ENCODE measurements at places on chromosomes 5 and 9.

DNA sequence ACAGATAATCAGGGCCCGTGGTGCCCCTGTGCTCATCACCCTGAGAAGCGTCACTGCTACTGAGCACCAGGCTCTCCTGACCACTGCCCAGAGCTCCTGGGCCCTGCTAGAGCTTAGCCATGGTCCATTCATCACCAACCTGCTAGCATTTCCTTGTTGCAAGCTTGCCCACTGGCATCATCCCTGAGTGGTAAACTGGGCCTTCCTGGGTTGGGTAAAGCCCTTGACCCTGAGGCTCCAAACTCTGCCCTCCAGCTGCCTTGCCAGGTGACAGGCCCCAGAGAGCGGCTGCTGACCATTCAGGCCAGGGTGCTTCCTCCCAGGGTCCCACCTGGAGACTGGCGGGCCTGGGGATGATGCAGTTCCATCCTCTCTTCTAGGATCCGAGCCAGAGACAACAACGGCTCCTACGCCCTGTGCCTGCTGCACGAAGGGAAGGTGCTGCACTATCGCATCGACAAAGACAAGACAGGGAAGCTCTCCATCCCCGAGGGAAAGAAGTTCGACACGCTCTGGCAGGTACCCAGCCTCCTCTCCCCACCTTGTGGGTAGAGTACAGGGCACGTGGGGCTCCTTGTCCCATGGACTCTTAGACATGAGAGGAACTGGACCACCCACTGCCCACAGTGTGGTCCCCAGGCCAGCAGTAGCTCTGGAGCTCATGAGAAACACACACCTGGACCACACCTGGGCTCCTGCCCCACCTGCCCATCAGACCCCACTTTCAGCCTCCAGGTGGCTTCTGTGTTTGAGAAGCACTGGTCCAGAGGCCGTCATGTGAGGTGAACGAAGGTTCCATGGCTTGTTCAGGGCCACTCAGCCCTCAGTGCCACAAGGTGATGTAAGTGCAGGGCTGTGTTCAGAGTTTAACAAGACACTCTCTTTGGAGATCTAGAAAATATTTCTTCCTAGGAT, 60.5 kb downstream of the SYK start:
- no peak for DNase-seq

GRCh38 chr9:133539991-133540697, 5.6 kb downstream of the ADAMTSL2 start:
- no peak for DNase-seq

DNA sequence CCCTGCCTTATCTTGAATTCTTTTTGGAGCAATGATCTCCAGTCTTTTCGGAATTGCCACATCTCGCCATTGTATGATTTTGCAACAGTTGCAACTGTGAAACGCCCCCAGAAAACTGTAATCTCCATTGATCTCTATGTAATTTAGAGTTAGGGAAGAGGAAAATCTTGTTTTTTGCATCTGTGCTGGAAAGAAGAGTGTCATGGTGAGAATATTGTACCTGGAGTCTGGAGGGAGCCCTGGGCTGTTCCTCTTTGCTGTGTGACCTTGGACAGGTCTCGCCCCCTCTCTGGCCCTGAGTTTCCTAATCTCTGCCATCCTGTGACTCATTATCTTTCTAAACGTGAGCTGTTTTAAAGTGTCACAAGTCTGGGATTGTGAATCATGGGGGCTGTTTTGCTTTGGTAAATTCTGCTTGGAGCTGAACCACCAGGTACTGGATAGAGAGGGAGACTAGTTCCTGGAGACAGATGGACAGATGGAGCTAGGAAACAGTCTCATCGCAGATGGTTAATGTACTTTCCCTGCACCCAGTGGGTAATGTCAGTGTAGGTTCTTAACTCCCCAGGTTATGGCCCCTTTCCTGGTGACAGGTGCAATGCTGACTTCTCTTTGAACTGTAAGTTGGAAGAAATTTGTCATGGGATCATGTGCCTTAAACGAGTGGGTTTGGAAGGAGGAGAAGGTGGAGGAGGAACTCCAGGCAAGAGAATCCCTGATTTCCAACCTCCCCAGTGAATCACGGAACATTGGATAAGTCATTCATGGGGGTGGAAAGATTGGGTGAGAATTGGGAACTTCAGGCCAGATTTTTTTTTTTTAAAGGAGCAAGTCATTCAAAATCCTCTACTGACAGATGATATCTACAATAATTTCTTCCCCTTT, 19.6 kb downstream of the PPARGC1B start:
- no peak for DNase-seq

- DNase-seq = no peak
Observed at GRCh38 chr9:121286973-121287741, 19.2 kb downstream of the GSN start.

GRCh38 chr5:68884883-68885282, 208.9 kb upstream of the SLC30A5 start:
- DNase-seq = no peak

DNA sequence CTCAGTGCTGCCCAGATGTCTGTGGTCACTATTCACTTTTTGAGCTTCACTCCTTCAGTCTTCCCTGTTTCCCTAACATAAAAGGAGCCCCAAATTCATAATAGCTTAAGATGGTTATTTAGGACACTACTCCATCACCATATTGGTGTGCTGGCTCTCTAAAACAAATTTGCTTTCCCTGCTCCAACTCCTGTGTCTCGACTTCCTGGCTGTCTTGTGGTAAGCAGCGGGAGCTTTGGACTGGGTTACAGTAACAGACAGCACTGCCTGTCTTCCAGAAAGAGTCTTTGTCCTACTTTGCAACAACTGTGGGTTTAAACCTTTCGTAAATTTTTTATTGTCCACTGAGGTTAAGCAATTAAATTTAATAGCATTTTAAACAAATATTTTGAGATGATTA, 389.4 kb downstream of the CDH9 start:
- no peak for DNase-seq

DNA sequence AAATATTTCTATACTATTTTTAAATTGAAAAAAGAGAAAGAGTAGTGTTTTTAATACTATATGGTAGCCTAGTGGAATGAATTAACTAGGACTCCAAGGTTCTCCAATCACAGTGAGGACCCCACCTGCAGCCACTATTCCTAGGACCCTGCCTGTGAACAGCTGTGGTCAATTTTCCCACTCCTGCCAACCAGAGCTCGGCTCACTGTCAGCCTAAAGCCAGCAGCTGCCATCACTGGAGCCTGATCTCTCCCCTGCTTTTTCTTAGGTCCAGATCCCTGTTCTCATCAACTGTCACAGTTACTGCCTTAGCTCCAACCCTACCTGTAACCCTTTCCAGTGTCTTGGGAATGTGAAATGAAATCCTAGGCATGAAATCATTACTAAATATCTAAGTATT, 25.3 kb downstream of the ARSB start:
- no peak for DNase-seq

- no peak for DNase-seq
Observed at GRCh38 chr5:95600557-95600956, 19.3 kb upstream of the GPR150 start.

- DNase-seq = no peak
Observed at GRCh38 chr5:117776977-117777376, 1202.4 kb upstream of the SEMA6A start.

GRCh38 chr9:6383551-6384225, 29.3 kb upstream of the UHRF2 start:
- no peak for DNase-seq

GRCh38 chr5:394671-395155, 48.3 kb upstream of the EXOC3 start:
- no peak for DNase-seq

GRCh38 chr5:68698025-68698940, 395.5 kb upstream of the SLC30A5 start:
- no peak for DNase-seq

- peak; percentile 44 for DNase-seq
Observed at GRCh38 chr5:148729182-148729581, 74.9 kb upstream of the HTR4 start.

GRCh38 chr9:125912667-125913066, 165.5 kb downstream of the PBX3 start:
- no peak for DNase-seq

DNA sequence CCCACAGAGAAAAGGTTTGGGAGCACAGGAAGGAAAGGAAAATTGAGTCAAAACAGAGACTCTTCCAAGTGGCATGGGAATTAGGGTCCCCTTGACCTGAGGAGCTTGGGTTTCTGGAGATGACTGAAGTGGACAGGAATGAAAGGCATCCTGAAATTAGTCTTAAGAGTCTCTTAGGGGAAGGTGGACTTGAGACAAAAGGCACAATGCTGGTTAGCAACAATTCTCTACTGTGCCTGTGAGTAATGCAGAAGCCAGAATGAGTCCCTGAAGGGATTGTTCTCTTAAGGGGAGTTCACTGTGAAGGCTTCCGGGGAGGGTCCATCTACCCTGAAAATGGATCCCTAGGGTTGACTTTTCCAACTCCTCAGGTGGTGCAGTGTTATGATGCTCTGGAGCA, 58.4 kb upstream of the FOXE1 start:
- no peak for DNase-seq

- no peak for DNase-seq
Observed at GRCh38 chr5:40307920-40308319, 371.8 kb upstream of the PTGER4 start.

- DNase-seq = no peak
Observed at GRCh38 chr5:105413406-105413990, 1850.9 kb upstream of the NUDT12 start.

DNA sequence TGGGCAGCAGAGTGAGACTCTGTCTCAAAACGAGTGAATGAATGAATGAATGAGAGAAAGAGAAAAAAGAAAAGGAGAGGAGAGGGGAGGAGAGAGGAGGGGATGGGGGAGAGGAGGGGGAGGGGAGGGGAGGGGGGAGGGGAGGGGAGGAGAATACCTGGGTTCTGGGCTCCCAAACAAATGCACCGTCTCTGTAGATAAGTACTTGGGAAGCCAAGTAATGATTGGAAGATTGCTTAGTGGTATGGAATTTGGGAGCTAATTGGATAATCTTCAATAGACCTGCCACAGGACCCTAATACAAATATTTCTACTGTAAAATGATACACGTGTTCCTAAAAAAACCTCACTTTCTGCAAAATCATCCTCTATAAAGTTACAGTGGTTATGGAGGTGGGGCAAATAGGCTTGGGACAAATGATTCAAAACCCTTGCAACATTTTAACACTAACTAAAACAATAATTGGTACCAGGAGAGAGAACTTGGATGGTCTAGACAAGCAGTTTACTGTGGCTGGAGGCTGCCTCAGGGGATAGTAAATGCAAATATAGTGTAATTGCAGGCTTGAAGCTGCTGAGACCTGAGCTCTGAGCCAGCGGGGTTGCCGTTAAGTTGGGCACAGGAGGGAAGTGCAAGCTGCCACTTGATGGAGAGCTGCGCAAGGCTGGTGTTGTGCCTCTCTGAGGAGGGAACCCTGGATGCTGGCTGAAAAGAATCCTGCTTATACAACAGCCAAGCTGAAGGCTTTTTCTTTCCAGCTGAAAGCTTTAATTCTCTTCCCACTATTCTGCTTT, 3.5 kb downstream of the HEMGN start:
- no peak for DNase-seq

DNA sequence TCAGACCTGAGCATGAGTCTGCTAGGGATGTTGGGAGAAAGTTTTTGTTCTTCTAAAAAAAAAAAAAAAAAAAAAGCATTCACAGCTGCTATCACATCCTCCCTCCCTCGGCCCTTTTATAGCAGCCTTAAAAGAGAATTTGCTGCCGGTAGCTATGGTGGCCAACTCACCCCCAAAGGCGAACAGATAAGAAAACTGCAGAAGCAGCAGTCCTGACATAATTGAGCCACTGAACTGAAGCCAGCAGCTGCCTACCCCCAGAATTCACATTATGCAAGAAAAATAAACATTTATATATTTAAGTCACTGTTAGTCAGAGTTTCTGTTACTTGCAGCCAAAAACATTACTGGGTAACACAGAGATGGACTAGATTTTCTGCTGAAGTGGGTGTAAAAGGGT, 124.3 kb upstream of the SMARCA2 start:
- DNase-seq = no peak

GRCh38 chr5:98604301-98604700, 169.2 kb upstream of the RGMB start:
- no peak for DNase-seq

DNA sequence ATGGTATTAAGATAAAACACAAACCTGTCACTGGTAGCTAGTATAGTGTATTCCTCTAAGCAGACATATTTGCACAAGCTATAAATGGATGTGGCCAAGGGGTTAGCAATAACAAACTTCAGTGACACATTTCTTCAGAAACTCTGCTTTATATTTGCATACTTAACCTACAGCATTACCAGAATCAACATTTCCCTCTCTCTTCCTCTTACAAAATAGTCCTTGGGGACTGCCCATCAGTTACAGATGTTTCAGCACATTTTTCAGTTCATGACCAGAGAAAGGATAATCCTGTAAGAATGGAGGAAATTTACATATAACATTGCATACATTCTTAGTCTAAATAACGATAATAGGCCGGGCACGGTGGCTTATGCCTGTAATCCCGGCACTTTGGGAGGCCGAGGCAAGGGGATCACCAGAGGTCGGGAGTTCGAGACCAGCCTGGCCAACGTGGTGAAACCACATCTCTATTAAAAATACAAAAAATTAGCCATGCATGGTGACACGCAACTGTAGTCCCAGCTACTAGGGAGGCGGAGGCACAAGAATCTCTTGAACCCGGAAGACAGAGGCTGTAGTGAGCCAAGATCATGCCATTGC, 25.3 kb upstream of the SLC1A1 start:
- no peak for DNase-seq

GRCh38 chr5:1447671-1448361, 2.6 kb upstream of the SLC6A3 start:
- DNase-seq = no peak

DNA sequence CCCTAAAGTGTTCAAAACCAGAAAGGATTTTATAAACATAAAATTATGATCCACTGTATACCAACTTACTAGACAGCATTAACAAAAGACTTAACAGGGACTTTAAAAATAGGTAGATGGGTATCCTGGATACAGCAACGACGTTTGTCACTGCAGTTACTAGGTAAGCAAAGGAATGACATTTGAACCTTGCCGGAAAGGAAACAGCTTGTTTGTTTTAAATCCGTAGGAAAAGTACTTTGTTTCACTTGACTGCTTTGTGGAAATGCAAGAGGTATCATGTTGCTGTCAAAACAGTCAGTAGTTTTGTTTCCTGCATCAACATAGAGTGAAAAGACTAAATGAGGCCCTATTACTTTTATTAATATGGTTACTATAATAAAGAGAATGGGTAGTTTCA, 122.9 kb downstream of the CDC42SE2 start:
- peak; percentile 8 for DNase-seq

DNA sequence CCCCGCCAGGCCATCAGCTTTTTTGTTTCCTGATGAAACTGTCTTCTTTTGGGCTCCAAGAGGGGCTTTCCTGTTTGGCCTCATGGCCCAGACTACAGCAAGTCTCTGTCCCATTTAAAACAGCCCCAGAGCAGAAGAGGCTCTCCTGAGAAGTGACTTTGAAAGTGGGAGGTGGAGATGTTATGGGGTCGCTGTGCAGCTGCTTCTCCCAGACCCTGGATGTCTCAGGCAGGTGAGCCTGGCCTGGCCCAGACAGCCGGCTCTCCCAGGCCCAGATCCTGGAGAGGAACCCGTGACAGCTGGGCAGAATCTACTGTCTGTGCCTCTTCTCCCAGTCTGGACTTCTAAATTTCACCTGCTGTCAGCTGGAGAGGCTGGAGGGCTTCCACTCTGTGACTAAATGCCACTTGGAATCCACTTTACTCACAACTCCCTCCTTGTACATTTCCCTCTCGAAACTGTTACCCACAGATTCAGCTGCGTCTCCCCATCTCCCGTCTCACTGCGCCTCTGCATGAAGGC, 20.6 kb downstream of the FAM78A start:
- DNase-seq = no peak
